ENCODE measurements at places on chromosomes 7 and 10.

- no peak for DNase-seq
These were observed 26.6 kb downstream of the TET1 start for GRCh38 chr10:68586606-68587305.

DNA sequence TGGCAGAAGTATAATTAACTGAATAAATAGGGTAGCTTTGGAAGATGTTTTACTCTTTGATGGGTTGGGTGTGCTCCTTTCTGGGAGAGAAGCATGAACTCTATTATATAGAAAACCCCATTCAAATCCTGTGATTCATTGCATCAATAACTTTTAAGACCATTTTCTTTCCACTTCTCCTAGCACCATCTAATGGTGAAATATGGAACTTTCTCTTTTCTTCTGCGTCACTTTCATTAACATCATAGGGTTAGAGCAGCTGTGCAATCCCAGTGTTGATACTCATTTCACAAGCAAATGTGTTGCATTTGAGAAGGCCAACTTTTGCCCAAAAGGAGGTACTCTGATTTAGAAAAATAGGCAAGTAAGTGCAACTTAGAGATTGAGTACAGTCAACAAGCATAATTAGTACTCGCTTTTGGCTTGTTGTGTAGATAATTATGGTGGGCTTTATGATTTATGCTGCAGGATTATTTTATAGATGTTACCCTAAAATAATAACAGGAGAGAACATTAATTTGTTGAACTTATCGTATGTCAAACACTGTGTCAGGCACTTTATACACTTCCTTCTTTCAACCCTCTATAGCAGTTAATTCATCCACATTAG, 92.9 kb downstream of the CPED1 start:
- no peak for DNase-seq

- DNase-seq: peak; percentile 47
These were observed 165.8 kb upstream of the PRSS1 start for GRCh38 chr7:142583446-142583845.

- DNase-seq: no peak
These were observed 297.0 kb downstream of the PHTF2 start for GRCh38 chr7:78095549-78095948.

- DNase-seq: no peak
These were observed 41.2 kb downstream of the TACR2 start for GRCh38 chr10:69375307-69376151.

DNA sequence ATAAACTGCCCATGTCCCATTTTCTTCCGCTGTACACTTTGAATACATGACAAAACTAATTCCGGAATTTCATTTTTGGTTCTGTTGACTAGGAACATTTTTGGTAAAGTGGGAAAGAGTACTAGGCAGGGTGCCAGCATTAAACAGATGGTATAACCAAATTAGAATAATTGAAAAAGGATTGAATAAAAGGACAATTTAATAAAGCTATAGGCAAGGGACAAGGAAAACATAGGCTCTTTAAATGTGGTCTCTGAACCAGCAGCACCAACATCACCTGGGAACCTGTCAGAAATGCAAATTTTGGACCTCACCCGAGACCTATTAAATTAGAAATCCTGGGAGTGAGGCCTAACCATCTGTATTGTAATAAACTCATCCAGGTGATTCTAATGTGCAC, 376.9 kb downstream of the LRRTM3 start:
- no peak for DNase-seq

- DNase-seq: no peak
These were observed 38.8 kb downstream of the SND1 start for GRCh38 chr7:127690806-127691205.

DNA sequence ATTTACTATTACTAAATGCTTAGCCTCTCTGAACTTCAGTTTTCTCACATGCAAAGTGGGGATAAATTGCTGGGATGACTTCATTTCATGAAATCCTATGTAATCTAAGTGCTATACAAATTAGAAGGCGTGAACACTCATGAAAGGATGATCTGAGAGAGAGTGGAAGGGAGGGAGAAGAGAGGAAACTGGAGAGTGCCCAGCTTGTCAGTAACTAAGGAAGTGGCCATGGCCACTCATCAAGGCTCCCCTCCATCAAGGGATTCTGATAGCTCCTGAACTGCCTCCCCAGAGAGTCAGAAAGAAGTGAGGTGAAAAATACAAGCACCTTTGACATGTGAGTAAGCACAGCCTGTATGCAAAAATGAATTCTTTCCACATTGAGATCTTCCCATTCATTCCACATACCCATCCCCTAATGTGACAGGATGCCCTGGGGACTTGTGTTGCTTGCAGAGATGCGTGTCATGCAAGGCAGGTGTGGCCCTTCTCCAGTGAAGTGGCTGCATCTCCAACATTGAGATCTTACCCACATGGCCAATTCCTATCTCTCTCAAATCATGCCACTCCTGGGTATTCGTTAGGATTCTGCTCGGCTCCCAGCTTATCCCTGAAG, 76.5 kb upstream of the ITPRID1 start:
- no peak for DNase-seq

GRCh38 chr7:80604436-80604835, 34.0 kb upstream of the CD36 start:
- DNase-seq: no peak

GRCh38 chr10:83941189-83941588, 198.1 kb upstream of the GHITM start:
- DNase-seq: no peak

DNA sequence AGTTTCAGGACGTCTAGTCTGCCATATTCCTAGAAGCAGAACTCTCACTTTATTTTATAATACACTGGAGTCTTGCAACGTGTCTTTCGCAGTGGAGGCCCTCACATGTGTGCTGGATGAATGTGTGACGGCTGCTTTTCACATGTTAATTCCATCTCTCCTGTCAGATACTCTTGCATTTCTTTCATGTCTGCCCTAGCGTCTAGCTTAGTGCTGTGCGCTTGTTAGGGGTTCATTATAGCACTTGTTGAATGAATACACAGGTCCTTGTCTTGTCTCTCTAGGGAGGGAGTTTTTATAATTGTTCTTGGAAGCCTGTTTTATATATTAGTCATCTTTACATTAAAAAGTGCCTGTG, 94.4 kb downstream of the MAP3K8 start:
- no peak for DNase-seq

GRCh38 chr10:4001811-4002210, 216.8 kb upstream of the KLF6 start:
- no peak for DNase-seq

DNA sequence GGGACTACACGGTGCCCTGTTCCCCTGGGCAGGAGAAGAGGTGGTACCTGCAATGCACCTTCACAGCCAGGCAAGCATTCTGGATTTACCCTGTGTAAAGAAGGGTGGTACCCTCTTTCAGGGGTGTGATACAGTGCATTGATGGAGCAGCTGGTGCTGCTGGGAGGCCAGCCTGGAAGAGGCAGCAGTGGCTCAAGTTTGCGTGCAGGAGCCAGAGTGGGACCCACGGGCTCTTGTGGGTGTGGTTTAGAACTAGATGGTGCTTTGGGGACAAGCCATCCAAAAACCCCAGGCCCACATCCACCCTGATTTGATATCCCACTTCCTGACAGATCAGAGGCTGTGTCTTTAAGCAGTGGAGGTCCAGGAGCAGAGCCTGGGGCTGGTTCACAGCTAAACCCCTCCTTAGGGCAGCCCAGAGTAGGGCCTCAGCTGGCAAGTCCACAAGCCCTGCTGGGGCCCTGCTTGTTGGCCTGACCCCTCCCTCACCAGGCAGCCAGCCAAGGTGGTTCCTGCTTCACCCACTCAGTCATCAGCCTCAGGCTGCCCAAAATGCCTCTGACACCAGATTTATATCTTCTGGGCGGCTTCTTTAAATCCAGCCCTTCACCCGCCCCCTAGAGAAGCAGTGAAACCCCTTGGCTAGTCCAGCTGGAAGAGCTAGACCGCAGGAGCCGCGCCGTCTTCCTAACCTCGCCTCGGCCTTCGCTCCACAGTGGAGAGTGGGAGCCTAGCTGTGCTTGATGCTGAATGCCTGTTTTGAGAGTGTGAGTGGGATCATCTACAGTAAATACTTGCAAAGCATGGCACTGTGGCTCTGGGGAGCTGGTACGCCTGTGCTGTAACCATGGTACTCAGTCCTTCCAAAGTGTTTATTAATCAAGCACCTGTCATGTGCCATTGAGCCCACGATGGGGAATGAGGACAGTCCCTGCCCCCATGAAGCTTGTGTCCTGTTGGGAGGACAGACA, 1.4 kb upstream of the ASIC3 start:
- DNase-seq: no peak

DNA sequence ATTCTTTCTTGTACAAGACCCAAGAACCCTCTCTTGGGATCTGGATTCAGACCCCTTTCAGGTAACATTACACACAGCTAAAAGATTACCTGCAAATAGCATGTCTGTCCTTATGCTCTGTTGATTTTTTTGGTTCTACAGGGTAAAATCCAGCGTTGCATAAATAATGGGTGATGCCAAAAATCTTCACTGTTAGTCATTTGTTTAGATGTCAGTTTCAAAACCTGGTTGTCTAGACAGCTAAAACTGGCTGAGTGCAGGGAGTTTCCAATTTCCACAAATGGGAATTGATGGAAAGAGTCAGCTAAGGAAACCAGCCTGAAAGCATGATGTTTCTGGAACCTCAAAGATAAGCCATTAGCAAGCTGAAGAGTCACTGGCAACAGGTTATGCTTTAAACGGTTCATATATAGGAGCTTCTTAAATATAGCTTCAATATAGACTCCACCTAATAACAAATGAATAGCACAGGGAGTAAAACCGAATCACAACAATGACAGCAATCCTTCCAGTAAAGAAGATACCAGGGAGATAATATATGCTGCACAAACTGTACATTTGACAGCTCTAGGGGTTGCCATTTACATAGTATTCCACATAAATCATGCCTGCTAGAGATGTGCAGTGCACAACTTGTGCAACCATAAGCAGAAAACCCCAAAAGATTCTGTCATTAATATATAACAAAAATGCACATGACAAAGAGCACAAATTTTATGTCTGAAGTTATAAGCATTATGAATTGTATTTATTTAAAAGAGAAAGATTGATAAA, 20.4 kb downstream of the CCDC71L start:
- no peak for DNase-seq

DNA sequence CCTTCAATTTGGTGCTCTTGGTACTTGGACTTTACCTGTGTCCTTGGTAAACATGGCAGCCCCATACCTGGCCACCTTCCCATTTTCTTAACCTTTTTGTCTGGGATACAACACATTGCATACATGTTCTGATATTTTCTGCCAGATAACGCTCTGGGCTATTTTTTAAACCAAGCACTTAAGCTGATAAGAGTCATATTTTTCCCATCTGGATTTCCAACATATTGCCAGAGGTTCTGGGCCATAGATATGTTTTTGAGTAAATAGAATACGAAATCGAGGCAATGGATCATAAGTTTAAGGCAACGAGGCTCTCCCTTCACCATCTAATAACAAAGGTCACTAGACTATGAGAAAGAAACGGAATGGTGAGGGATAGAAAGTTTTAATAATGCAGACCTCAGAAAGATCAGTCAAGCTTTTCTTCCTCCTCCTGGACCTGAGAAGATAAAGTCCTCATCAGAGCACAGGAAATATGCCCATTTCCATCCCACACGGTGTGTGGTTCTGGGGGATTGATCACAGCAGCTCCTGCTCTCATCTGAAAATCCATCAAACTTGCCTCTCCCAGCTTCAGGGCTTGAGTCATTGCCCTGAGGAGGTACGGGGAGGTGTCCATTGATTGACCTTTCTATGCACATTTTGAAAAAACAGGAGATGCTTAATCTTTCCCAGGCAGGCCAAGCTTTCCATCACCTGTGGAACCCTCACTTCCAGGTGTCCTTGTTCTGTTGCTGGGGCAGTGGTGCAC, 257.2 kb downstream of the GFRA1 start:
- no peak for DNase-seq

- no peak for DNase-seq
These were observed 168.8 kb downstream of the TMEM26 start for GRCh38 chr10:61284222-61284890.

DNA sequence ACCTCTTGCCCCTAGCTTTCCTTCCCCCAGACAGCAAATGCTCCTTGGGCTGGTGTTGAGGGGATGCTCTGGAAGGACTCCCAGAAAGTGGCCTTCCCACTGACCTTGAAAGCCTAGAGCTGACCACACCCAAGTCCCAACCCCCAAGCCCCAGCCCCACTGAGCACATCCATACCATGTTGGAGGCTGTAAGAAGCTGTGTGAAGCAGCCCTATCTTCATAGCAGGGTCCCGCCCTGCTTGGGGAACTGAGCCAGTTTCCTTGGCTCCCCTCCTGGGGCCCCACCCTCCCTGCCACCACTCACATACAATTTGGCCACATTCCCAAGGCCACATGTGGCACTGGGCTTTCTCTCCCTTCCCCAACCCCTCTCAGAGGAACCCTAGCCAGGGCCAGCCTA, 72.3 kb upstream of the CACUL1 start:
- no peak for DNase-seq

GRCh38 chr7:159019111-159019510, 125.6 kb downstream of the VIPR2 start:
- DNase-seq: no peak

GRCh38 chr10:93071674-93072224, 1.9 kb upstream of the CYP26A1 start:
- no peak for DNase-seq

DNA sequence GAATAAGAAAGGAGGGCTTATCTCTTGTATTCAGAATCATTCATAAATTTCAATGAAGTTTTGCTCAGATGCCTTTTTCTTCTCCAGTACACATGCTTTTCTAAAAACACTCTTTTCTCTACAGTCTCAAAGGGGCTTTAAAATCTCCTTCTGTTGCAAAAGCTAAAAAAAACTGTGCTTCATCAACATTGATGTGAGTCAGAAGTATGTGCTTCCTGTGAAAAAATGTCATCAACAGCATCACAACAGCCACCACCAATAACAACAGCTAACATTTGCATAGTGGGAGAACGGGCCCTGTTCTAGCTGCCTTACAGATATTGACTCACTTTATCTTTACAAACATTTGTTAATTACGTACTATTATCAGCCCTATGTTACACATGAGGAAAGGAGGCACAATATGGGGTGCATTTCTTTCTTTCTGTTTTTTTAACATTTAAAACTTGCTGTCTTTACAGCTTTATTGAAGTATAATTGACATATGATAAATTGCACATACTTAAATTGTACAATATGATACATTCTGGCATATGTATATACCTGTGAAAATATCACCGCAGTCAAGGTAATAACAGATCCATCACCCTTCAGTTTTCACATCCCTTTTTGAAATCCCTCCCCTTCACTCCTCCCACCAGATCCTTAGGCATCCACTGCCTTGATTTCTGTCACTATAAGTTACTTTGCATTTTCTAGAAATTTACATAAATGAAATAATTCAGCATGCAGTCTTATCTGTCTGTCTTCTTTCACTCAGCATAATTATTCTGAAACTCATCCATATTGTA, 1605.4 kb upstream of the LRRTM3 start:
- no peak for DNase-seq

- DNase-seq: no peak
These were observed 54.4 kb downstream of the MTPAP start for GRCh38 chr10:30294476-30295240.

GRCh38 chr10:120513307-120513796, 56.3 kb downstream of the PLPP4 start:
- DNase-seq: no peak

- DNase-seq: no peak
These were observed 159.9 kb downstream of the MGMT start for GRCh38 chr10:129626796-129627435.

Measured in activated CD4-positive, alpha-beta T cell treated with anti-CD3 and anti-CD28 coated beads, Interleukin-2, amount 50 U/mL, for 48 hours (primary cell).